NK-92 treated with Interleukin-12 subunit alpha and Interleukin-12 subunit beta, amount 100 ng/mL, for 24 hours (cell line): ENCODE measurements at places on chromosomes 7 and 10.

DNA sequence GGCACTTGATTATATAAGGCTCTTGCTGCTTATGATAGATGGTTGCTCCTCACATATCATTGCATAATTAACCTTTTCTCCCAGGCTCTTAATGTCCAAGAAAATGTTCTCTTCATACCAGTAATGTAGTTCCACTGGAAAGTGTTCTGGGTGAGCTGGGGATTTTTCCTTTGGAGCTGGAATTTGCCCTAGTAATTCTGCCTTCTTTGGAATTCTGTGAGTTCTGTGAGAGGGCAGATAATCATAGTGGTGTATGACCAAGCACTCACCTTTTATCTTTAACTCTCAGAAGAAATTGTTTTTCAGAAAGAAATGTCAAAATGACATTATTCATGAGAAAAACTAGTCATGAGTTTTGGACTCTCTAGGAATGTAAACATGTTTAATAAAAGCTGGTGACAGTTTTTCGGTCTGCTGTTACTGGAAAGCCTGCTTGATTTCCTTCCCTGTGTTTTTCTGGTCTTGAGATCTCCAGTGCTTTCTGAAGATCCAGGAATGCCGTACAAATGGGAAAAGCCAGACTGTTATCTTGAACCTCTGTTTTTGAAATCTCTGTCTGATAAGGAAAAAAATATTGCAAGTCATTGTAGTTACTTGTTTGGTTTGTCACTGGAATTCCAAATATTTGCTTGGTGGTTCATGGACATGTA, 148.3 kb upstream of the PRPS1L1 start:
- no peak for DNase-seq

DNA sequence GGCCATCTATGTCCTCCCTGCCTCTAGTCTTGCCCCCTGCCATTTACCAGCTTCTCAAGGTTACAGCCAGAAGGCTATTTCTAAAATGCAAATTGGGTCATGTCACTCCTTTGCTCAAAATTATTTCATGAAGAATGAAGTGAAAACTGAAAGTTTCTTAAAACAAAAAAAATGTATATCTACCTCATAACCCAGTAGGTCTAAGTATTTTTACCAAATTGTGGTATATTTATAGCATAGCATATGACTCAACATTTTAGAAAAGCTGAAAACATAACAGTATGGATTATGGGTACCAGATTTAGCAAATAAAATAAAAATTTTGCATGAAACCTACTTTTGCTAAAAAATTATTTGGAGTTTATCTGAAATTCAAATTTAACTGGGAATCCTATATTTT, 78.4 kb downstream of the SLC16A9 start:
- DNase-seq = no peak

- DNase-seq = no peak
Measured at GRCh38 chr10:58577437-58577777, 64.7 kb downstream of the BICC1 start.

DNA sequence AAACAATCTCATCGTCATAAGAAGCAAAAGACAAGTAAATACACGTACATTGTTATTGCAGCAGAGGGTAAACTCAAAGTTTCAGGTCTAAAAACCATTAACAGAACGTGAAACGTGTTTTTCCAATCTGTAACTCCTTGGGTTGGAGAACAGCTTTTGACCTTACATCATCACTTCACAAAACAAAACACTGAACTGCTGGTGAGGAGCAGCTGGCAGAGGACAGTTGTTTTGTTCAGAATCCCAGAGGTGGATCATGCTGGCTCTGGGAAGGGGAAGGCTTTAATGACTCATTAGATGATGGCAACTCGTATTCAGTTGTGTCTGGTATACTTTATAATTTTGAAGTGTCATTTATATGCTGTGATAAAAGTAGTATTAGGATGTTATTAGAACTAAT, 923.0 kb upstream of the CELF2 start:
- DNase-seq = no peak
